Activated naive CD4-positive, alpha-beta T cell (primary cell): ENCODE measurements at places on chromosomes 5 and 9.

DNA sequence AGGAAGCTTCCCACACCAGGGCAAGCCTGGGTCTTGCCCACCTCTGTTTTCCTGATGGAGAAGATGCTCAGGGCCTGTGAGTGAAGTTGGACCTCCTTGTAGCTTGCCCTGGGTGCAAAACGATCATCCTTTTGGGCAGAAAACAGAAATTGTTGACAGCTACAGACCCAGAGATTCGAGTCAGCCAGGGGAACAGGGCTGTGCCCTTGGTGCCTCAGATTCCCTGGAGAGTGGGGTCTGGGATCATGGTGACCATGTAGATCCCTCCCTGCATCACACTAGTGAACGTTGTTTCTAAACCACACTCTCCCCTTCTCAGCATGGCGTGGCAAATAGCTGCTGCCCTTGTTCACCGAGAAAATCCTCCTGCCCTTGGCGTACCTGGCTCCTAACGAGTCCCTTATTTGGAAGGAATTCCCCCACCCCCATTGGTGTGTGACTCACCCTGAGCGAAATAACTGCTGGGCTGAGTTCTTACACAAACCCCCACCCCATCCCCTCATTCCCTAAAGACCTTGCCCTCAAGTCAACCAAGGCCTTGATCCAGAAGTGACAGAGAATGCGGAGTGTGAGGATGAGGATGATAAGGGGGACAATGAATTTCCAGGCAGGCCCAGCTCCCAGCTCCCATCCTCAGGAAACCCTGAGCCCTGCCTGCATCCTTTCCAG lies 1.1 kb upstream of the DCANP1 start:
- DNase-seq, result no peak

GRCh38 chr9:38207247-38207778 lies 138.3 kb upstream of the SHB start:
- no peak for DNase-seq

GRCh38 chr9:133888809-133889491 lies 103.2 kb downstream of the VAV2 start:
- DNase-seq, result no peak

DNA sequence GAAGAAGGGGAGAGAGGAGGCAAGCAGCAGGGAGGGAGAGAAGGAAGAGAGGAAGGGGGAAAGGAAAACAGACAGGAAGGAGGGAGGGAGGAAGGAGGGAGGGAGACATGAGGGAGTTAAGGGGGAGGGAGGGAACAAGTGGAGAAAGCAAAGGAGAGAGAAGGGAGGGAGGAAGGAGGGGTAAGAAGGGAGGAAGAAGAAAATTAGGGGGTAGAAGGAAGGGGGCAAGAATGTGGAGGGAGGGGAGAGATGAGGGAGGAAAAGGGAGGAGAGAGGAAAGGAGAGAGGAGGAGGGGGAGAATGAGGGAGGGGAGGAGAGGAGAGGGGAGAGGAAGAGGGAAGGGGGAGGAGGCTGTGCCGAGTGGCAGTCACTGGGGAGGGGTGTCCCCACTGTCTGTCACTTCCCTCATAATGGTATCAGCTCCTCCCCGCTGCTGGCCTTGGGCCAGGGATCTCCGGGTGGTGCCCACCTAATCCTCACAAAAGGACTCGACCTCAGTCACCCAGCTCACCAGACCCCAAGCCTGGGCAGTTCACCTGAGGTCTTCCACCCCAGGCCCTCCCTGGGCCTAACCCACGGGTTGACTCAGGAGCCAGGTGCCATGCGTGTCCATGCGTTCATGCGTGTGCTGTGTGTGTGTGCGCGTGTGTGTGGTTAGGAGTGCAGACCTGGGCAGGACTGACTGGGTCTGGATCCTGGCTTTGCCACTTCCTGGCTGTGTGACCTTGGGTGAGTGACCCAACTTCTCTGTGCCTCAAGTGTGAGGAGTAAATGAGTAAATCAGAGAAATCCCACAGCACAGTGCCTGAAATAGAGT lies 18.1 kb downstream of the C9orf50 start:
- no peak for DNase-seq

DNA sequence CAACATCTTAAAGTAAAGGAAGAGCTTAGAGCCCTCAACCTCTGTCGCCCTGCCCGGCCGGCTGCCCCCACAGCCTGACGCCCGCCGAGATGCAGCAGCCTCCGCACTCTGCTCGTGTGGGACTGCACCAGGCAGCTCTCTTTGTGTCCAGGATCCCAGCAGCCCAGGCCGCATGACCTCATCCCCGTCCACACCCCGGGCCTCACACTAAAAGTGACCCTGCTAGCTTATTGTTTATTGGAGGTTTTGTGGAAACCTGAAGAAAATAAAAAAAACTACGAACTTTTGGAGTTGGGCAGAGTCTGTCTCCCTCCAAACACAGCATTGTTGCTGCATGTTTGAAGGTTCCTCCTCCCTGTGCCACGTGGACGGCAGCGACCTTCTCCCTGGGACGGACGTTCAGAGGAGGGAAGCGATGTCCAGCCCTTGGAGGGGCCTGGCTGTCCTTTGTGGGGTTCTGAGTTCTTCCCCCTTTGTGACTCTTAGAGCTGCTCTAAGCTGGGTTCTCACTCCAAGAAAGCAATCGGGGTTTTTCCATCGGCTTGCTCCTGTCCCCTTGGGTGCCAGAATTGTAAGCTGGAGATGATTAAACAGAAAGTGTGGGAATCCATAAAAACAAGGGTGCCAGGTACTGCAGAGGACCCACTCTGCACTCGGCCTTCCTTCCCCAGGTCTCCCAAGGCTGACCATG lies 103.5 kb upstream of the COL5A1 start:
- DNase-seq, result no peak
